ENCODE measurements at places on chromosomes 13 and 19.
A peak's percentile ranks its signal among the peaks of the same experiment; 100 is the strongest.

DNA sequence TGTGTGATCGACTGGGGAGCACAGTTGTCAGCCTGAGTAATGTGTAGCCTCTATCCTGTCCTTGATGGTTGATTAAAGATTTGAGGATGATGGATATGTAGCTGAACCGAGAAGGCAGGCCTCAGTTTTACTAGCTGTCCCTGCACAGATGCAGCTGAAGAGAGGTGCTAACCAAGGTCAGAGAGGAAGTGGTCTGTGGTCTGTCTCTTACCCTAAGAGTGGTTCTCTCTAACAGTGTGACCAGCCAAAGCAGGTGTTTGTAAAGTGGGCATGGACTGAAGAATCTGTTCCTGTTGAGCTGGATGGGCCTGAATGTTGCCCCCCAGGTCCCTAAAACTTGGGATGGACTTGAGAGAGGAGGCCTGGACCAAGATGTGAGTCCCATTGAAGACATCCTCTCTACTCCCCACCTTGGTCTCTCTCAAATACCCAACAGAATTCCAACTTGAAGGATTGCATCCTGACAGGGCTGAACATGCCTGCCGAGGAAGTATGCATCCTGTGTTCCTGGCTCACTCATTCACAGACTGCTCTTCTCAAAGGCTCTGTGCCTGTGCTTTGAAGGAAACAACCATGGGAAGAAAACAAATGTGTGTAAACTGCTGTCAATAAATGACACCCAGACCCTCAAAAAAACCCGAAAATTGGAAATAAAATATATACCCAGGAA is 223.8 kb downstream of the MAB21L1 start:
- DNase-seq = peak; percentile 17

GRCh38 chr19:40607311-40608239 is 6.4 kb downstream of the LTBP4 start:
- no peak for DNase-seq

DNA sequence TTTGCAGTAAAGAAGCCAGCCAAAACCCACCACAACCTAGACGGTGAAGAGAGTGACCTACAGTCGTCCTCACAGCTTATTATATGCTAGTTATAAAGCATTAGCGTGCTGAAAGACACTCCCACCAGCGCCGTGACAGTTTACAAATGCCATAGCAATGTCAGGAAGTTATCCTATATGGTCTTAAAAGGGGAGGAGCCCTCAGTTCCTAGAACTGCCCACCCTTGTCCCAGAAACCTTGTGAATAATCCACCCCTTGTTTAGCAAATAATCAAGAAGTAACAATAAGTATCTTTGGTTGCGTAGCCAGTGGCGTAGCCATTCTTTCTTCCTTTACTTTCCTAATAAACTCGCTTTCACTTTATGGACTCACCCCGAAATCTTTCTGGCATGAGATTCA is 227.9 kb upstream of the ARGLU1 start:
- no peak for DNase-seq

DNA sequence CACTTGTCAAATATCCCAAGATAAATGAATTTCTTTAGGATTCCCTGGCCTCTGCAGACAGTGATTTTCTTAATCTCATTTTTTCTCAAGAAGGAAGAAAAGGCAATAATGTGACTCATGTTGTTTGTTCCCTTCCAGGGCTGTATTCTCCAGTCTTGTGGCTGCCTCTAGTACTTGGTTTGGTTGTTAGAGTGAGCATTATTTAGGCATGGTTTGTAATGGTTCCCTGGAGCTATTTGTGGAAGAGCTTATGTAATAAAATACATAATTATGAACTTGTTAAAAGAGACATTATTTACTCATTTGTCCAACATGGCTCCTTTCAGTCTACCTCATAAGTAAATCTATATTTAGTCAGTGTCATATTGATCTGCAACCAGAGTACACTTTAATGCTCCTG is 270.4 kb downstream of the DCT start:
- no peak for DNase-seq

DNA sequence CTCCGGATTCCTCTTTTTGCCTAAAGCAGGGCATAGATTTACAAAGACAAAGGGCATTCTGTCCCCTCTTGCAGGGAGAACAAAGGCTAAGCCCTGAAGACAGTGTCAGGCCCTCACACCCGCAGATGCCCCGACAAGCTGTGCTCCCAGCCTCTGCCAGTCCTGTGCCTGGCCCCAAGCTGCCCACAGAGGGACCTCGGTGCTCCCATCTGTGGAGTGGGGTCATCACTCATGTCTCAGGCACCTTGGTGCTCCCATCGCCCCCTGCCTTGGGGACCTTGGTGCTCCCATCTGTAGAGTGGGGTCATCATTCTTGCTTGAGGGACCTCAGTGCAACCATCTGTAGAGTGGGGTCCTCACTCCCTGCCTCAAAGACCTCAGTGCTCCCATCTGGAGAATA is 24.3 kb downstream of the C13orf46 start:
- DNase-seq = no peak

- no peak for DNase-seq
These were observed 12.5 kb downstream of the CEACAM3 start for GRCh38 chr19:41808663-41809566.

DNA sequence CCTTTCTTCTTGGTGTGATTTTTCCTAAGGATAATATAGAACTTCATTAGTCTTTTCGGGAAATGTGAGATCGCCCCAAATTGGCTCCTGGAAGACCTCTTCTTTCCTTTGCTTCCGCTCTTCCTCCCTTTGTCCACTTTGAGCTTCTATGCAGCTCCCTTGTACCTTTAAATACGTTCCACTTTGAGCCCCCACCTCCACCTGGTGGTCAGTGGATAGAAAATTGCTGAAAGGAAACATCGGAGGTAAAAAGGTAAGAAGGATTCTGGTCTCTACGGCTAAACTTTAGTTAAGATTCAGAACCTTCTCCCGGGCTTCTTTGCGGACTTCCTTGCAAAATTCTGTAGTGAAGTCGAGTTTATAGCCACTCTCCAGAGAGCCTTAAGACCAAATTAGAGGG is 55.0 kb upstream of the TM9SF2 start:
- DNase-seq = no peak

DNA sequence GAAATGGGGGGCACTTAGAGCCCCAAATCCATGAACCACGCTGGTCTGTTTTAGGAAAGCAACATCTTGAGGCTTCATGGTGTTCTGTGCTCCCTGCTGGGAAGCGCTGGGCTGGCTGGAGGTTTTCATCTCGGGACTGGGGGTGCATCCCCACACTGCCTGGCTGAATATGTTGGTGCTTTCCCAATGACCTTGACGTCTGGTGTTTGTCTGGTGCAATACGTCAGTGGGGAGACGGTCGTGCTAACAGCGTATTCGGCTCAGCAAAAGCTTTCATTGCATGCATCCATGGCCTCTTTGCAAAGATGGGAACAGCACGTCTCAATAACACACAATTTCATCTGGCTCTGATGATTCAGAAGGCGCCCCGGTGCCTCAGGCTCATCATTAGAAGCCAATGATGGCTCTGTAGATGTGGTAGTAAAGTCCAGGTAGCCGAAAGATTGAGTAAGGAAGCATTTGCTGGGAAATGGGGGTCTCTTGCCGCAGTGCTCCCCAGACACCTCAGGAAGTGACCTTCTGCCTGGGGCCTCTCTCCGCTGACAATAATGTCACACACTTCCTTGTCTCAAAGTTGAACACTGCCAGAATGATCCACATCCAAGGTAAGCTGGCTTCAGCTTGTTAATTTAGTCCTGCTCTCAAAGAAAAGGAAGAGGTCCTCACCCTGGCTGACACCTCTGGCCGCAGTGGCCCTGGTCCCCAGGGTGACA is 97.7 kb downstream of the ING1 start:
- no peak for DNase-seq

DNA sequence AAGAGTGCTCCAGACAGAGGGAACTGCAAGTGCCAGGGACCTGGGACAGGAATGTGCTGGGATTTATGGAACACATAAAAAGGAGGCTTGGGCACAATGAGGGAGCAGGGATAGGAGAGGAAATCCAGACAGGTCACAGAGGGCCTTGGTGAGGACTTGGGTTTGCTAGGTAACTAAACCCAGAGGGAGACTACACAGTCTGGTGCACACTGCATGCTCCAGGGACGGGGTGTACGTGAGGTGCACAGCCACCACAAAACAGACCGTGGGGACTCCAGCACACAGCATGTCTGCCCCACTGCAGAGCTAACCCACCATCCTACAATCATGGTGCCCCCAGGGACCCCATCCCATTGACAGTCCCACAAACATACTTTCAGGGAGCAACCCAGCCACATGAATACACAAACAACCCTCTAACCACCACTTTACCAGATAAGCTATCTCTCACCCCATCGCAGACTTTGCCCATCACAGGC is 5.5 kb upstream of the ZFP36 start:
- DNase-seq = no peak

- no peak for DNase-seq
These were observed 552 bp upstream of the GRWD1 start for GRCh38 chr19:48445256-48445605.

DNA sequence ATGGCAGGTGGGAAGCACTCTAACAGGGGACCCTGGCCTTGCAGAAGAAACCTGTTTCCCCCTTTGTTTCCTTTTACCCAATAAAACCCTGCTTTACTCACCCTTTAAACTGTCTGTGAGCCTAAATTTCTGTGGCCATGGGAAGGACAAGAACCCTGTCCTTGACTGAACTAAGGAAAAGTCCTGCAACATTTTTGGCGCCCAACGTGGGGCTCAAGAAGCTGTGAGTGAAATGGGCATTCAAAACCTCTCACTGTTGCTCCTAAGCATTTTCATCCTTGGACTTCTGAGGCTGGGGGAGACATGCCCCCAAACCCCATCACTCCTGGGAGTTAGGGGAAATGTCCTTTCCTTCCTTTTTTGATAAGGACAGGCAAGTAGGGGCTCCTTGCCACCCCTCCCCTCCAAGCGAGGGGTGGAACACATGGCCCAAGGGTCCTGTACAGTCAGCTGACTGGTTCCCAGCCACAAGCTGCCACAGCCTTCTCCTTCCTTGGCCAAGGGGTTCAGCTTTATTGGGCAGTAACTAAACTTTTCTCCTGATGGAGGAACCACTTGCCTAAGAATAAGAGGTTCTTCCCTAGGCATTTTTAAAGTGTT is 381.6 kb downstream of the KLF5 start:
- no peak for DNase-seq

- DNase-seq = no peak
These were observed 27.9 kb upstream of the NDUFS7 start for GRCh38 chr19:1355568-1356507.

DNA sequence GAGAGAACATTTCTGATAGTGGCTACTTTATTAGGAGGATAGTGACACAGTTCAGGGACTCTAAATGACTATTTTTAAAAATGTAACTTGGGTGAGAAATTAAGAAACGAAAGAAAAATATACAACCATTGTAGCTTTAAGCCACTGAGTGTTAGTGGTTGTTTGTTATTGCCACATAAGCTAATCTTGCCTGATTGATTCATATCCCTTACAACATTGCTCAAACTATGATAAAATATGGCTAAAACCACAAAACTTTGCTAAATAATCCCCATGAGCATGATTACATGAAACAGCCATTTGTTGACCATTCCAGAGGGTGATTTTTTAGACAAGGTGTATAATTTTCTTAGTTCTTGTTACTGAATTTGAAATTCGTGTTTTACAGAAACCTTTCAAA is 343.4 kb downstream of the SLITRK5 start:
- no peak for DNase-seq

DNA sequence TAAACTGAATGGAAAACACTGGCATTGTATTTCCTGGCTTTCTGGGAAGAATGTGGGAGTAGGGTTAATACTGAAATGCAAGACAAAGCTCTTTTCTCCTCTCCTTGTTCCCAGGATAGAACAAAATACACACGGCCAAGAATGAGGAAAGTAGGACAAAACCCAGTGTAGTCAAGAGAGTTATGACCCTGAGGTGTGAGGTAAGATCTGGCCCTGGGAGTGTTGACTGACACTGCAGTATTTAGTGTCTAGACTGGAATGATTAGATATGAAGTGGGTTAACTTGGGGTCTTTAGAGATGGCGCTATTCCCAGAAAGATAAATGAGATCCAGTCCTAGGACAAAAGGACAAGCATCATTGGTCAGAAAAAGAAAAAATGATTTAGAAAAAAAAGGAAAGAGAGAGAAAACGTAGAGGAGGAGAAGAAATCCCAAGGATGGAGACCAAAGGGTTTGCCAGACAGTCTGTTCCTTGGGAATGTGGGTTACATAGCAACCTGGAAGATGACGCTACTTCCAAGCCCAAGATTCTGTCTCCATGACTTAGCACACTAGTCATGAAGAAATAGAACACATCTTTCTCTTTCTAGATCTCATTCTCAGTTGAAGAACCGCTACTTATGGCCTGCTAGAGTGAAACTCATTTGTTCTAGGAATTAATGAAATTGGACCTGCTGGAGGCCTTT is 543.6 kb upstream of the GPC6 start:
- no peak for DNase-seq

- no peak for DNase-seq
These were observed 2301.2 kb downstream of the PCDH9 start for GRCh38 chr13:64928696-64929499.

- DNase-seq = no peak
These were observed 160.5 kb downstream of the TM9SF2 start for GRCh38 chr13:99661791-99662190.

DNA sequence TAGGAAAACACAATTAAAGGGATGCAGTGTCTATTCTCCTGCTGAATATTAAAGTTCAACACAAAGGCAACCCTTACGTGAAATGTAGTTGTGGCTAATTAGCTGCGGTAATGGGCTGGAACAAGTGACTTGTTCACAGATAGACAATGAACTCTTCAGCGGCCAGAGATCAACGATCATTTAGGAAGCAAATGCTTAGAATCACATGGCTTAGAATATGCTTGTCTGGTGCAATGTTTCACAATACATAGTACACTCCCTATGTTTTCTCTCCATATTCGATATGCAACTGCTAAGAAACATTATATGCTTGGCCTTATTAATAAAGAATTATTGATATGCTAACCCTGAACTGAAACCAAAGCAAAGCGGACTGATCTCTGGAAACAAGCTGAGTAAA is 25.7 kb upstream of the MTUS2 start:
- DNase-seq = no peak

DNA sequence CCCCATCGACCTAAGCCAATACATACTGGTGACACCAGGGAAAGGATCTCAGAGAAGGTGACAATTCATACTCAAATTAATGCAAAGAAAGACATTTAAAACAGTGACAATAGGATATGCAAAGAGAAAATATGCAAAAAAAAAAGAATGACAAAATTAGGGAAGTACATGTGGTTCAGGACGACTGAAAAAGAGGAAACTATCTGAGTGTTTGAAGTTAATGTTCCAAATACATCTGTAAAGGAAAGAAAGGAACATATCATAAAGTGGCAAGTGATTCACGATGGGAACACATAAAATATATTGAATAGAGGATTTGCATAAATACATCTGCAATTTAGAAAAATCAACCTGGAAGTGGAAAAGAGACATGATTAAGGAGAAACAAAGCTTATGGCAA is 441.4 kb downstream of the SLITRK5 start:
- no peak for DNase-seq
